Hematopoietic multipotent progenitor cell treated with erythropoietin and hydrocortisone succinate and interleukin-3 and kit ligand, for 15 days (in vitro differentiated cells): ENCODE measurements at places on chromosomes 5 and 9.

- no peak for DNase-seq
Measured at GRCh38 chr9:124198948-124199347, 58.8 kb upstream of the NEK6 start.

DNA sequence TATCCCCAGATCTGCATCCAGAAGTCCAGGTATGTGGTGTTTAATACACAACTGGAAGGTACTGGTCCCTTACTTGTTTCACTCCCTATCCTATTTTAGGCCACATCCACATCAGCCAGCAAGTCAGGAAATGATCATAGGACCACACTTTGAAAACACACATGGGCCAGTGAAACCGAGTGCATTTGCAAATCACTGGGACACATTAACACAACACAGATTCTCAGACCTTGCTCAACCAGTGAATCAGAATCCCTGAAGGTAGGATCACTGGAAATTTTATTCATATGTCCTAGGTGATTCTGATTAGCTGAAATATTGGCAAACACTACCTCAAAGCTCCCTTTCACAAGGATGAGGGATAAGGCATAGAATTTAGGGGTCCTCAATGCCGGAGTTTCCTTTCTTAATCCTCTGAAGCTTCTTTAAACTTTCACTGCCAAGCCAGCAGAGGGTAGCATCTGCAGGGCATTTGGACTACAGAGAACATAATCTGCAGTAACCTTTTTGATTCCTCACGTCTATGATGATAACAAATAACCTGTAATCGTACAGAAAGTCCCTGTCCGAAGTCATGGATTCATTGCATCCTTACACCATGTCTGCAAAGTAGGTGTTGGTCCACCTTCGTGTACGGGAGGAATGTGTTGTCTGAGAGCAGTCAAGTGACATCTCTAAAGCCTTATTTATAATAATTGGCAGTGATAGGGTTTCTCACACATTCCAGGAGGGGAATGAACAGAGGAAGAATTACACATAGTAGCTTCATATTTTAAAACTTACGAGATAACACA lies 11.0 kb upstream of the ABLIM3 start:
- DNase-seq: no peak

- DNase-seq: no peak
Measured at GRCh38 chr5:132054697-132055440, 5.6 kb upstream of the IL3 start.

DNA sequence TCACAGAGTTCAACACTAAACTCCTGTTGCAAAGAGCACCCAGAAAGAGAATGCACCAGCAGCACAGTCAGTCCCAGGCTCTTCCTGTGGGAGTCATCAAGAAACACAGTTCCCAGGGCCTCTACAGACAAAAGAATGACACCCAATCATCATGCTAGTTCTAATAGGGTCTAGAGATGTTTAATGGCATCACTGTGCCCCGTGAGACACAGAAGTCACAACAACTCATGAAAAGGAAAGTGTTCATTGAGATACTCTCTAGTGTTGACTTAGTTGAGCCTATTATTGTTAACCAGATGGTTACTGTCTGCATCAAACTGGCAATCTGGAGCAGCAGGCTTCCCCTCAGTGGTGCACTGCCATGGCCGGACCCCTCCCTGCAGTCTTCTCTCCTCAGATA lies 1.6 kb downstream of the KLHL3 start:
- no peak for DNase-seq
